Epithelial cell of proximal tubule (primary cell): ENCODE measurements at places on chromosomes 1 and 21.

- no peak for DNase-seq
These were observed 20.5 kb downstream of the NCF2 start for GRCh38 chr1:183569801-183570200.

- no peak for DNase-seq
These were observed 19.3 kb upstream of the HEATR1 start for GRCh38 chr1:236623371-236624166.

- no peak for DNase-seq
These were observed 41.6 kb downstream of the KIRREL1 start for GRCh38 chr1:158035014-158035413.

DNA sequence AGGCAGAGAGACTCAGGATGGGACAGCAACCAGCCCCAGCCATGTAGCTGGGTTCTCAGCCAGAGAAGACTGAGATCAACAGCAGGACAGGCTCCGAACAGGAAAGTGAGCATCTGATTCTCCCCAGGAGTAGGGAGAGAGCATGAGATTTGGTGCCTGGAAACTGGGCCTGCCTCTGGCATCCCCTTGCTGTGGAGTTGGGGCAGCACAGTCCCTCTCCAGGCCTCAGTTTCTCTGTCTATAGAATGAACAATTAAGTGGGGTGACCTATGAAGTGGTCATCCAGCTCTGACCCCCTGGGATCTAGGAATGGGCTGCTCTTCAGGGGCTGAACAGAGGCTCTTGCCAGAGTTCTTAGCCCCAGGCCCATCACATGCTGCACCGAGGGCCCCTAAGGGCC lies 55.6 kb downstream of the KLHDC7A start:
- DNase-seq = no peak

GRCh38 chr1:26697978-26698849 lies 2.4 kb downstream of the ARID1A start:
- DNase-seq = peak; percentile 87
